ENCODE measurements at places on chromosomes 2 and 18.

DNA sequence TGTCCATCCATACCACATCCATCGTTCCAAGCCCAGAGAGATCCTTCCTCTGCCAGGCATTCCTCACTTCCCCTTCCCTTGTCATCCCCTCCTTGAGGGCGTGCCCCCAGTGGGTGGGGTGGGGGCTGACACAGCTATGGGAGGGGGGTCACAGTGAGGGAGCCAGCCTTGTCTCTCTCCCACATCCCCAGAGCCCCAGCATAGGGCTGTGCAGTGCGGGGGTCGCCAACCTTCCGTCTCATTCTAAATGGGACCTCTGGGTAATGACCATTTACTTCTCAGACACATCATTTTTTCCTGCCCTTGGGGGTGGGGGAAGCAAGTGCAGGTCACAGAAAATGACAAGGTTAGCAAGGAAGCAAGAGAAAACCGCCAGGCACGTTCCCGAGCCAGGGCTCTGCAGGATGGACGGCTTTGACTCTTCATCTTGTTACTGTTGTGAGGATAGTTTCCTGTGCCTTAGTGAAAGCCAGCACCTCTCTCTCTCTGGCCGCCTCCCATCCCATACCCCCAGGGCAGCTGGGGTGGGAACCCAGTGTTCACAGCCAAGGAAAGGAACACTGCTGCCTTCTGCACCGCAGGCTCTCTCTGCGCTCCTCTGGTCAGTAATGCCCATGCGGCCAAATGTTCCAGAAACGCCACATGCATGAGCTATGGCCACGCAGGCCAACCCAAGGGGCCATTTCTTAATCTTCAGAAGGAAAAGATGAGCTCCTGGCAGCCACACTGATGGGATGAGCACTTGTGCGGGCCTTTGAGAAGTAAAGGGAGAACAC lies 22.7 kb upstream of the OTOS start:
- DNase-seq: no peak

DNA sequence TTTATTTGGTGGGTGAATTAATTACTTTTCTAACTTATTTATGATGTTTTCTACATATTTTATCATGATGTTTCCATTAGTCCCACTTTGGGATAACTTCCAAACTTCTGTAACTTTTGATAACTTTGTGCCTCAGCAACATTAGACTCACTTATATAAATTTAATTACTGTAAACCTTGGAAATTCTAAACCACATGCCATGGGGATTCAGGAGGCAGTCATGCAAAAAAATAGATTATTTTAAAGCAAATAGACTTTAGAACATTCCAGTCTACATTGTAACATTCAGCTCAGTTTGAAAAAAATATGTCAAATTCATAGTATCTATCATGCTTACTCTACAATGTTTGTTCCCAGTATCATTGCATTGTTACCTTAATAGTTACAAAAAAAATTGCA lies 728.5 kb upstream of the NRXN1 start:
- no peak for DNase-seq

DNA sequence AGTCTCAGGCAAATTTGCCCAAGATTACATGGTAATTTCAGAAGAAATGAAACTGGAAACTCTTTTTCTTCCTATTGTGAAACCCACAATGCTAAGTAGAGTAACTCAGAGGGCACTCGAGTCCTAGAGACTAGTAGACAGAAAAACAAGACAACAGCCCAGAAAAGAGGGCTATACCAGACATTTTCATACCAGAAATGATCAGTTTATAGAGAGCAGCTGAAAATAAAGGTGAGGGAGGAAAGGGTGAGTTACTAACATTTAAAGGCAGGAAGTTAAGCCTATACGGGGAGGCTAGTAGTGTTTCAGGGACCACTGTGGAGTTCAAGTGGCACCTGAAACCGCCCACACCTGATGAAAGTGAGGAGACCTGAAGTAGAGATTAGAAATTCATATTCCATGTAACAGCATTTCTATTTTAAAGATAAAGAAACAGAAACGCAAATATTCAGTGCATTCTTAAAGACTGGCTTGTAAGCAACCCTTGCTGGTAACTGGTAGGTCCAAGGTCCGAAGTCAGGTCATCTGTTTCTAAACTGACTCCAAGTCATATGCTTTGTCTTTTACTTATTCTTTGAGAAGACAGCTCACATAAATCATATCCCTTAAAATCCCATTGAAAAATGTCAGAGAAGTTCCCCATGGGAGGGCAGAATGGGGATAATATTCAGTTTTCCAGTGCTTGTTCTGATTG lies 145.1 kb upstream of the ITGB6 start:
- no peak for DNase-seq

DNA sequence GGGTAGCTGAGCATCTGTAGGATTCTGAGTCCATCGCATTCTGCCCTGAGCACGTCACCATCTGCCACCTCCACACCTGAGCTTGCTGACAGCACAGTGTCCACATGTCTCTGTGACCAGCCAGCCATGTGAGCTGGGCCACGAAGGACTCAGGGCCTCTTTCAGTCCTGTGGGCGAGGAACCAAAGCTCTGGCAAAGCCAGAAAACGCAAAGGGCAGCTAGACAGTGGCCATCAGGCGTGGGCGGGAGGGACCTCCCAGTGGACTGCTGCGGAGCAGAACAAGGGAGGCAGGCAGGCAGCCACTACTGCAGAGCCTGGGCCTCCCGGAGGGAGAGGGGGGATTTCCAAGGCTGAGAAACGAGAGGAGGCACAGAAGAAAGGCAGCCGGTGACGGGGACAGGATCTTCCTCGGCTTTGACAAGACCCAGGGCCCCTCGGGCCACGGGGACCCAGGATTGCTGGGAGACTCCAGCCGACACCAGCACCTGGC lies 274.6 kb upstream of the SALL3 start:
- DNase-seq: no peak

GRCh38 chr18:79684787-79685186 lies 5.2 kb downstream of the CTDP1 start:
- no peak for DNase-seq

DNA sequence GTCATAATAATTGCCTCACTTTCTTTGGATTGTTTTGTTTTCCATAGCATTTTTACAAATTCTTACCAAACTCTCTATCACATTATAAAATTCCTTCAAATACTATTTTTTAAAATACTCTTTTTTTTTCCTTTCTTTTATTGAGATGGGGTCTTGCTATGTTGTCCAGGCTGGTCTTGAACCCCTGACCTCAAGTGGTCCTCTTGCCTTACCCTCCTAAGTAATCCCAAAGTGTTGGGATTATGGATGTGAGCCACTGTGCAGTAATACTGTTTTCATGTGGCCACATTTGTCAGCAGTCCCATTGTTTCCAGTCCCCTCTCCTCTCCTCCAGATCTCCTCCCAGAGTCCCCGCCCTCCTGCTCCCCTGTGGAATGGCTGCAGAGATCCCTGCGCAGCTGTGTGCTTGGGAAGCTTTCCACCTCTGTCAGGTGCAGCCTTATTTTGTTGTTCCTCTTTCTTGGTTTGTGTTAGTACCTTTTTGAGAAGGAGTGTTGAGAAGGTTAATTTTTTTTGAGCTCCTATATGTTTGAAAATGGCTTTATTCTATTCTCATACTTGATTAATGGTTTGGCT lies 227.3 kb downstream of the LOXHD1 start:
- DNase-seq: no peak

GRCh38 chr18:48680339-48681250 lies 141.8 kb downstream of the CTIF start:
- no peak for DNase-seq

DNA sequence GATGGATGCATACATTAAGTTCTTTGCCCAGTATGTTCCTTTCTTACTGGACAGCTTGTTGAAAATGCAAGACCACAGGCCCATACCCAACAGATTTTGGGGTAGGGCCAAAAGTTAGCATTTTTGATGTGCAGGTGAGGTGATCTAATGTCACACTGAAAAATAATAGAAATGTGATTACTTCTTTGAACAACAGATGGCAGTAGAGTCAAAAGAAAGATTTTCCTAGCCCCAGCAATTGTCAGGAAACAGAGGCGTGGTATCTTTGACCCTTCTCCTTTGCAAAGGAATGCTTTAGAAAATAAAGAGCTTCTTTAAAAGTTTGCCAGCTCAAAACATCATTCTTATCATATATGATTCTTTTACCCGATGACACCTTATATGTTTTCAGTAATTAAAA lies 343.6 kb upstream of the SYT4 start:
- peak; percentile 7 for DNase-seq

GRCh38 chr18:63377275-63377980 lies 10.4 kb upstream of the KDSR start:
- no peak for DNase-seq

GRCh38 chr2:184316921-184317320 lies 281.4 kb upstream of the ZNF804A start:
- DNase-seq: no peak

GRCh38 chr2:165016772-165017411 lies 61.6 kb upstream of the SLC38A11 start:
- DNase-seq: peak; percentile 56

DNA sequence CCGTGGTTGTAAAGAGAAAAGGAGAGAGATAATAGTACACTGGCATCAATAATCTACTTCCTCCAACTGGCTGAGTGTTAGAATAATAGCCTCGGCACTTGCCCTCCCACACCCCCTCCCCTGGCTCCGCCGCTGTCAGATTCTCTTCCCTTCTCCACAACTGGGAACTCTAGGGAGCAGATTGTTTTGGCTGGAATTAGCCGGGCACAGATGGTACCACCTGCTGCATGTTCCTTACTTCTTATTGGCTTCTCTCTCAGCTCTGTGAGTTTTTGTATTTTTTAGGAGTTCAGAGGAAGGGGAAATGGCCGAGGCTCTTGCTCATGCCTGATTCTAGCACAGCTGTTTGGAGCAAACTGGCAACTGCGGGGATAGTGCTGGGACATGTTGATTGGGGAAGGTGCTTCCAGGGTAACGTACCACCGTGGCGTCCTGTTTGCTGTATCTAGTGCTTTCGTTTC lies 140.0 kb downstream of the ZEB2 start:
- DNase-seq: peak; percentile 1

DNA sequence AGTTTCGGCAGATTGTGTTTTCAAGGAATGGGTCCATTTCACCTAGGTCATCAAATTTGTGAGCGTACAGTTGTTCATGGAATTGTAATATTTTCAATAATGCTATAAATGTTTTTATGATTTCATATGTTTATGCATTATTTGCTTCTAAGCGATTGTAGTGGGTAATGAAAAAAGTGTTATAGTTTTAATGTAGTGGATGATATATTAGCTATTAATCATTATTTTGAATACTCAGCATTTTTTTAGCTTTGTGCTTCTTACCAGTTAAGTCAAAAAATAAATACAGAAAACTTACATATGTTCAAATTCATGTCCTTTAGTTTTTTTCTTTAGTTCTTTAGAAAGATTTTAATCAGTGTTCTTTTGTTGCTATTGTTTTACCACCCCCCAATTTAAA lies 677.0 kb downstream of the STK39 start:
- DNase-seq: no peak

DNA sequence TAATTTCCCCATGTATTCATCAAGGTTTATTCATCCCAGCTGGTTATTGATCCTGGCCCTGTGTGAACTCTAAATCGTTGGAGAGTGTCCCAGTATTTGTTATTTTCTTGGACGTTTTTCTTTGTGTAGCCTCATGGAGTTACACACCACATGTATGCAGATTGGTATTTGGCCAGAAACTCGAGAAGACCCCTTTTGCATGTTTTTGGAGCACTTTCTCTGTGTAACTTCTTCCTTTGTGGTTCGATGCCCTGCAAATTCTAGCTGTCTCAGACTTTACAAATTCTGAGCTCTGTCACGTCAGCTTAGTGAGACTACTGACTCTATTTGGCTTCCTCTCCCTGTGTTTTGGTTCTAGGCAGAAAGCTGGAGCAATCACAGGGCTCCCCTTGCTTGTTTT lies 198.7 kb downstream of the MCFD2 start:
- no peak for DNase-seq

DNA sequence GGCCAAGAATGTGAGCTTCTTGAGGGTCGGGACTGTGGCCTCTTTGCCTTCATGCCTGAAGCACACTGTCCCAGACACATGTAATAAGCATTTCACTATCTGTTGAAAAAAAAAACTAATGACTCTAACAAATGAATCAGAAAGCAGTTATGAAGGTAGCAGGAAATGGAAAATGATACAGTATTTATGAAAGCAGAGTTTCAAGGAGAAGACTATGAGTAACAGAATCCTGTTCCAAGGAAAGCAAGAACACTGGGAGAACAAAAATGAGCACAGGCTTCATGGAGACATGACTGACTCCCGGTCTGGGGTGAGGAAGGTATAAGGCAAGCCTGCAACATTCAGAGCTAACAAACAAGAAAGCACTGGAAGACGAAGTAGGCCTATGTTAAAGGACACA lies 190.8 kb downstream of the RNF152 start:
- DNase-seq: no peak

DNA sequence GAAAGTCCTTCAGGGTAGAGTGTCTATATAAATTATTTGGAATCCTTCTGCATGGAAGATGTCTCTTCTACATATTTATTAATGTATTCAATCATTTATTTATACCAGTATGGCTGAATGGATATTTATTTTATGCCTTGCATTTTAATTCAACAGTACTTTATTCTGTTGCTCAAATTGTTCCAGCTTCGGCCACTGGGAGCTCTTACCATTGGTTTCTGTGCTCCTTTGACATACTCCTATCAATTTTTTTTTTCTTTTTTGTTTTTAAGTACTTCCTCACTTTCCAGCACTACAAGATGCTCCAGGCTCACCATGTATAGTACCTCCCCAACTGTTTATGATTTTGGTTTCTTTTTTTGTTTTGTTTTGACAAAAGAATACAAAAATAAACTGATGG lies 39.4 kb upstream of the WIPF1 start:
- DNase-seq: no peak

- DNase-seq: no peak
These were observed 163.4 kb downstream of the INHBB start for GRCh38 chr2:120509213-120509815.

DNA sequence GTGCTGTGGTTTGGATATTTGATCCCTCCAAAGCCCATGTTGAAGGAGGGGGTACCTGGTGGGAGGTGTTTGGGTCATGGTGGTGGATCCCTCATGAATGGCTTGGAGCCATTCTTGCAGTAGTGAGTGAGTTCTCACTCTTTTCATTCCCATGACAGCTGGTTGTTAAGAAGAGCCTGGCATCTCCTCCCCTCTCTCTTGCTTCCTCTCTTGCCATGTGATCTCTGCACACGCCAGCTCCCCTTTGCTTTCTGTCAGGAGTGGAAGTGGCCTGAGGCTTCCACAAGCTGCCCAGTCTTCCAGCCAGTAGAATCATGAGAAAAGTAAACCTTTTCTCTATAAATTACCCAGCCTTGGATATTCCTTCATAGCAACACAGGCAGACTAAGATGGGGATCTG lies 8.6 kb downstream of the ADD2 start:
- no peak for DNase-seq

DNA sequence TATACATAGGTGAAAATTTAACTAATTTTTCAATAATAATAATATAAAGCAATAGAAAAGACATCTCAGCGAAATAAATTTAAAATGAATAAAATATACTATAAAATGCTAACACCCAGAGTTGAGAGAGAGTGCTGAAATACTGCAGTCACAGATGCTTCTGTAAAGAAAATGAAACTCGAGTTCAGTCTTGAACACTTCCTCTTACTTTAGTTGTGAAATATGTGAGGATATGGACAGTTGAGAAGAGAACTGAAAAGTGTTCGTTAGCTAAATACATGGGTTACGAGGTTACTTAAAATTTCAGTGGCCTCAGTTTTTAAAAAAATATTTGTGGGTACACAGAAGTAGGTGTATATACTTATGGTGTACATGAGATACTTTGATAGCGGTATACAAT lies 106.8 kb downstream of the DNAH7 start:
- no peak for DNase-seq
